Stomach (tissue), 19 donors: ENCODE measurements at places on chromosomes 6 and 20. TPM values are rescaled to one million over a fixed set of nuclear protein-coding genes. Genes with fewer than 3 reads are reported as not detected.
A peak's percentile ranks its signal among the peaks of the same experiment; 100 is the strongest.

The NKAIN2 gene
- 9.6 TPM for total RNA-seq

- DNase-seq: no peak
These were observed 274.5 kb downstream of the ALDH8A1 start for GRCh38 chr6:134675110-134676054.

The OPRM1 gene
- not detected for total RNA-seq

DNA sequence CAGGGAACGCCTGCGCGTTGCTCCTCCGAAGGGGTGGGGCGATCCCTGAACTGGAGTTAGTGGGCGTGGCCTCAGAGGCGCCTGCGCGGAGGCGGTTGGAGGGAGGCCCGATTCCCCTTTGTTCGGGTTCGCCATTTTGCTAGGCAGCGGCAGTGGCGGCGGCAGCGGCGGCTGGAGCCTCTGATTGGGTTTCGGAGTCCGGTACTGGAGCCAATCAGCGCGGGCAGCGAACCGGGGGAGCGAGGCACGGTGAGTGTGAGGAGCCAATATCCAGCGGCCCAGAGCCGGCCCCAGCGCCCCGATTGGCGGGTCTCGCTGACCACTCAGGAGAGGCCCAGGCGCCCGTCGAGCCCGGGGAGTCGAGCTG is at the start of gene NFYA:
Gene NFYA (plus strand): TSS at position 139 of the 367 bp plus-strand sequence. CDS start 6,116 bp downstream, outside the sequence.
- peak; percentile 100 for DNase-seq

DNA sequence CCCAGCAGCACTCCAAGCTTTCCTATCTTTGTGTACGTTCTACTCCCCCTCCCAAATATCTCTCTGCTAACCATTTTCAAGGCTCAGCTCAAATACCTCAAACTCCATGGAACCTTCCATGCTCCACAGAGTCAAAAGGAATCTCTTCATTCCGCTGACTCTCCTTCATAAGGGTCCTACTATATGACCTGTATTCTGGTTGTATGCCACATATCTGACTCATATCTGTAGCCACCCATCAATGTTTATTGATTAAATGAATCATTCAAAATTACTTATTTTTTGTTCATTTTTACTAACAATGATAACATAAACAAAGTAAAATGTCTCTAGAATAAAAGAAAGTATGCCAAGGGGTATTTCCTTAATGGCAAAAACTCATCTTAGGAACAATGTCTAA is 123.2 kb downstream of the ARHGAP18 start:
- no peak for DNase-seq

The CLVS2 gene
- 59.8 TPM for total RNA-seq

- no peak for DNase-seq
These were observed 62.9 kb upstream of the SNX9 start for GRCh38 chr6:157760137-157760536.

DNA sequence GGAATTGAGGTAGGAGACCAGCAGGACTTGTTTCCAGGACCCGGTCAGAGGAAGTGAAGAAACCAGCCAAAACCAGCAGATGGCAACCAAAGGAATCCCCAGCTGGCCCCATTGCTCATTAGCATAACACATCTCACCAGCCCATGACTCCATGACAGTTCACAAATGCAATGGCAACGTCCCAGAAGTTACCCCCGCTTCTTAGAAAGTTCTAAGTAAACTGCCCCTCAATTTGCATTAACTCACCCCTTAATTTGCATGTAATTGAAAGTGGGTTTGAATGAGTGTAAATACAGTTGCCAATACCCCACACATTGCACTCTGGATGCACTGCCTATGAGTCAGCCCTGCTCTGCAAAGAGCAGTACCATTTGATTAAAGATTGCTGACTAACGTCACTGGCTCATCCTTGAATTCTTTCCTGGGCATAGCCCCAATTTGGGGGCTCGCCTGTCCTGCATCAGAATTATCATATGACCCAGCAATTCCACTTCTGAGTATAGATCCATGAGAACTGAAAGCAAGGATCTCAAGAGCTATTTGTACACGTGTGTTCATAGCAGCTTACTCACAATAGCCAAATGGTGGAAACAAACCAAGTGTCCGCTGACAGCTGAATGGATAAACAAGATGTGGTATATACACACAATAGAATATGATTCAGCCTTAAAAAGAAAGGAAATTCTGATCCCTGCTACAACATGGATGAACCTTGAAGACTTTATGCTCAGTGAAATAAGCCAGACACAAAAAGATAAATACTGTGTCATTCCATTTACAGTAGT is 36.4 kb downstream of the MYLK4 start:
- DNase-seq: no peak

DNA sequence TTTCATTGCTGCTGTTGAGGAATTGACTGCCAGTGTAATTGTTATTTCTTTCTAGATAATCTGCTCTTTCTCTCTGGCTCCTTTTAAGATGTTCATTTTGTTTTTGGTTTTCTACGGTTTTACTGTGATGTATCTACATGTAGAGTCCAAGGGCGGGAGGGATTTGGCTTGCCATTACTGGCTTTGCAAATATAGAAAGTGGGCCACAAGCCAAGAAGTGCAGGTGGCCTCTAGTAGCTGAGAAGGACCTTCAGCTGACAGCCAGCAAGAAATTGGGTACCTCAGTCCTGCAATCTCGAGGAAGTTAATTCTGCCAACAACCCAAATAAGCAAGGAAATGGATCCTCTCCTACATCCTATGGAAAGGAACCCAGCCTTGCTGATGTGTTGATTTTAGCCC is 42.8 kb upstream of the GLP1R start:
- DNase-seq: peak; percentile 68

DNA sequence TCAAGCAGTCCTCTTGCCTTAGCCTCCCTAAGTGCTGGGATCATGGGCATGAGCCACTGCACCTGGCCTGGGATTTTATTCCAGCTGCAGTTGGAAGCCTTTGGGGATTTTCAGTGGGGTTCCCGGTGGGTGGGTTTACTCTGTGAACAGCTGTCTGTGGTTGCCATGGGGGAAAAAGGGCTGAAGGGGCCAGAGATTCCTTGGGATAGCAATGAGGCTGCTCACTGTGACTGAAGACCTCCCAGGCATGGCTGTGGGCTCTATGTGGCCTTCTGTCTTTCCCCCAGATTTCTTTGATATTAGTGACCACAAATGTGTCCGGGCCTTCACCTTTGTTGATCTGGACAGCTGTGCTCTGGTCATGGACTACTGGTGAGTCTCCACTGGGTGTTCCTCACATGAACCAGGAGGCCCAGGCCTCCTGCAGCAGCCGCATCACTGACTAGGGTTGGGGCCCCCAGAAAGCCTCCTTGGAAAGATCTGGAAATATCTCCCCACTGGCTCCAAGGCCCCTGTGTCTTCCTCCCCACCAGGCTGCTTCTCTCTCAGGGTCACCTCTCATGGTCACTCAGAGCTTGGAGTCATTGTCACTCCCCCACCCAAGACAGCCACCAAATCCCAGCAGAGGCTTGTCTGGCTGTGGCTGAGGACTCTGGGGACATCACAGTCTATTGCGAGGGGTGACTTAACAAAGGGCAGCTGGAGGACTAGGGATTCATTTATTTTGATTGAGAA is 33.4 kb downstream of the EFCAB8 start:
- DNase-seq: no peak

DNA sequence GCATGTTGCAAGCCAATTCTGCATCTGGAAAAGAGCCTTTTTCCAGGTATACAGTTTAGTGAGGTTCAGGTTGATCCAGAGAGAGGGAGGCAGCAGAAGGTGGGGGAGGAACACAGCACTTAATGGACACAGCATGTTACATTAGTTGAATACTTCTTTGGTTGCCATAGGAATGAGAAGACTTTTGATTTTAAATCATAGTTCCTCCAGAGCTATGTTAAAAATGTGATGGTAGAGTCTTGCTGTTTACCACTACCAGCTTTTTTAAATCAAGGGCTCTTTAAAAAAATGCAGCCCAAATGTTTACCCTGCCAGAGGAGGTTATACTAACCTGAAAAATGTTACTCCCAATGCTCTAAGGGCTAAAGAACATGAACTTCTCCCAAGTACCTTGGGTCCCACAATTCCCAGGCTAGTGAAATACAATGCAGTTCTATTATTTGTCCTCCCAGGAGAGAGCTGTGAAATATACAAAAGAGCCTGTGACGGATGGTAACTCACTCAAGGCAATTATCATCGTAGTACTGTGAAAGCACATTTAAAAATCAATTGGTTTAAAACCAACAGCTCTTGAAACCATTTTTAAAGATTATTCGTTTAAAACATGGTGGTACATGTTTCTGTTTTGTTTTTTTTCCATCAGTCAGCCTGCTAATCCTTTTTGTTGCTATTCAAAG is 6.9 kb upstream of the PHACTR1 start:
- no peak for DNase-seq

DNA sequence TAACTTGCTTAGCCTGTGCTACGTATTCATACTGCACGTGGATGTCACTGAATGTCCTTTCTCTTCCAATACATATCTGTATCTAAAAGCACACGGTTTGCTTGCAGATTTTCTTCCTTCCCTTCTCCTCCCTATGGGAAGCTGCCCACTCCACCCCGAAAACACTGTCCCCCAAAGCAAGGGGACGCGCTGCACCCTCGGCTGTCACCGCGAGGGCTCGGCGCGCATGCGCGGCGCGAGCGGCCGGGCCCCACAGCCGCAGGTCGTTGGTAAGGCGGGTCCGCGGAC is 659 bp downstream of the TMX4 start:
- peak; percentile 93 for DNase-seq

DNA sequence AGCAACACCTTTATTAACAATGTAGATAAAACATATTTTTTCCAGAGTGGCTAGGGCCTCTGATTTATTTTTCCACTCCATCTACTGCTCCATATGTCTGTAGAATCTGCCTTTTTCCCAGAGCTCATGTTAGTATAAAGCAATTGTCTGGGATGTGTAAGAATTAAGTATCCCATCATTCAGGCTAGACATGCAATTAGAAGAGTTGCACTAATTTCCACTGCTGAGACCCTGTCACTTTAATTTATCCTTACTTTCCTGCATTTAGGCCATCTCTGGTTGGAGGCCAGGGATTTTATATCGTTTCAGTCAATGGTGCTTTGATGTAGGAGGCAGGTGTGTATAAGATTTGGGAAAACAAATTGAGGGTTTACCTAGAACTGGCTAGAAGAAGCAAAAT is 286.1 kb upstream of the POU3F2 start:
- DNase-seq: no peak

GRCh38 chr6:3755637-3756545 is 4.4 kb upstream of the PXDC1 start:
- no peak for DNase-seq

The SYNDIG1 gene
- not detected for total RNA-seq

The PERP gene
- 12.8 TPM for total RNA-seq

- DNase-seq: no peak
These were observed 44.2 kb upstream of the TNFRSF21 start for GRCh38 chr6:47353871-47354270.

GRCh38 chr6:7721649-7722048 is 4.2 kb upstream of the BMP6 start:
- DNase-seq: peak; percentile 53

DNA sequence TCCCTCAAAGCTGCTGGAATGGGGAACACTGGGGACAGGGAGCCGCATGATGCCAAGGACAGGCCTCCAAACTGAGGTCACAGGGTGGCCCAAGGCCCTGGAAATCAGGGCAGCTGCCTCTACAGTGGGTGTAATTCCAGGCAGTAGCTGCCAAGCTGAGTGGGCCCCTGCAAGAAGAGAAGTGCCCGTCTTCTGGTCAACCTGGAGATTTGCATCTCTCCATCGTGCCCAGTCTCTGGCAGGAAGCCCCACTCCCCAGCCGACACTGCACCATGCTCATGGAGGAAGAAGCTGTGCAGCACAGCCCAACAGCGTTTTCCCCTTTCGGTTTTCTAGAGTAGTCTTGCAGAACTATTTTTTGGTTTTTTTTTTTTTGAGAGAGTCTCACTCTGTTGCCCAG is 2.2 kb upstream of the FAM209A start:
- no peak for DNase-seq
